Activated naive CD4-positive, alpha-beta T cell (primary cell): ENCODE measurements at places on chromosomes 11 and 22.
A peak's percentile ranks its signal among the peaks of the same experiment; 100 is the strongest.

DNA sequence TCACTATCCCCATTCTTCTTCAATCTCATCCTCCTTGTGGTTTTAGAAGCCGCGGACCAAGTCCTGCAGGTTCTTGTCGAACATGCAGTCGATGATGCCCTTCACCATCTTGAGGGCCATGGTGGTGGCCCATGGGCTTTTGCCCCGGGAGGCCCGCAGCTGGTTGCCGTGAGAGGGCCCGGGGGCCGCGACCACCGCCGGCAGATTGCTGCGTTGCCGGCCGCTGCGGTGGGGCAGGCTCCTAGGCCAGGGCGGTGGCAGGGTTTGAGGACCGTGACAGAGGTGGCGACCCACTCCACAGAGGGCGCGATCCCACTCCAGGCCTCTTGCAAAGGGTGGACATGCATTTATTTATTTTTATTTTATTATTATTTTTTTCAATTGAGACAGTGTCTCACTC is 67.0 kb downstream of the APOL5 start:
- DNase-seq, result no peak

- DNase-seq, result no peak
Measured at GRCh38 chr22:48393885-48394284, 1433.8 kb downstream of the BRD1 start.

GRCh38 chr11:123377355-123377754 is 52.7 kb upstream of the GRAMD1B start:
- DNase-seq, result no peak

GRCh38 chr22:36862251-36863242 is 1.7 kb downstream of the NCF4 start:
- DNase-seq, result no peak

DNA sequence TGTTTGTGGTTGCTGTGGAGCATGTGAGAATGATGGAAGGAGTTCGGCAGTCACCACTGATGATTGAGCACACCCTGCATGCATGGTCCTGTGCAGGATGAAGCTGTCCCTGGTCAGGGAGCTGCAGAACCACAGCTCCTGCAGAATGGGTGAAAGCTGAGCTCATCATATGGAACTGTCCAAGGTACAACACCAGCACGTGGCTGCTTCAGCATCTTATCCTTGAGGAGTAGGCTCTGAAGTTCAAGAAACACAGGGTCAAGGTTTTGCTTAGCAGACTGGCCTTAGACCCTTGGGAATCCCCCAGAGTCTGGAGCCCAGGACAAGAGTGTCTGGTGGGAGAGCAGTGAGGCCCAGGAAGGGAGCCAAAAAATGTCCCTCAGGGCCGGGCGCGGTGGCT is 182.4 kb upstream of the LARGE1 start:
- DNase-seq, result no peak

- DNase-seq, result peak; percentile 22
Measured at GRCh38 chr22:35540595-35541253, at the start of gene RASD2. Gene RASD2, plus strand, starts transcription at chr22:35540831. Its CDS starts 5,979 bp downstream, at chr22:35546810.

DNA sequence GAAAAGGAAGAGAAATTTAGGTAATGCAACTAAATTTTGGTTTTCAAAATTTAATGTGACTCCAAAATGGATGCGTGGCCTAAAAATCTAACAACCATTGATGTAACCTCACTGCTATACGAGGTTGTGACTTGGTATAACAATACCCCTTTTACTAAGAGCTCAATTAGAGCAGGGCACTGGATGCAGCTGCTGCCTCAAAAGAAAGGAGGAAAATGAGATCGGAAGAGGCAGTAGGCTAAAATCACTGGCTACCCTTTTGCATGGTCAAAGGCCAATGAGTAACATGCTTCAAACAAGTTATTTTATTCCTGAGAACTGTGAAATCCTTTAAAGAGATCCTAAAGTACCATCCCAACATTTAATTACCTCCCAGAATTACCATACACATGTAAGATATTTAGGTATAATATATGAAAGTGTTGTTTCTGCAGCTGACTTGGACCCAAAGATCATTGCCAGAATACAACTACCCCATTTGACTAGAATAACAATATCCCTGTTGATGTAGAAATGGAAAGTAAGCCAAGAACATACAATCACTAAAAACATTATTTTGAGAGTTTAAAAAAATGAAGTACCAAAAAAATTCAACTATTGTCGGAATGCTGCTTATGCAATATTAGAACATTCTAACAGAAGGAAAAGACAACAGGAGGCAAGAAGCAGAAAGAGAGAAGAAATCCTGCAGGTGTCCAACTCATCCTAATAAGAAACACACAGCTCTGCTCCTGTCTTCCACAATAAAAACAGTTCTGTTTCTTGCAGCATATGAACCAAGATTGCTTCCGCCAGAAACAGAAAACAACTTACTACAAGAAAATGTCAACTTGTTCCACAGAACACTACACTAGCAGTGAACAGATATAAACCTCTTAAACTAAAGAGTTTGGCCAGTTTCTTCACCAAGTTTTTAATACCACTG is 15.0 kb downstream of the SIK3 start:
- no peak for DNase-seq

DNA sequence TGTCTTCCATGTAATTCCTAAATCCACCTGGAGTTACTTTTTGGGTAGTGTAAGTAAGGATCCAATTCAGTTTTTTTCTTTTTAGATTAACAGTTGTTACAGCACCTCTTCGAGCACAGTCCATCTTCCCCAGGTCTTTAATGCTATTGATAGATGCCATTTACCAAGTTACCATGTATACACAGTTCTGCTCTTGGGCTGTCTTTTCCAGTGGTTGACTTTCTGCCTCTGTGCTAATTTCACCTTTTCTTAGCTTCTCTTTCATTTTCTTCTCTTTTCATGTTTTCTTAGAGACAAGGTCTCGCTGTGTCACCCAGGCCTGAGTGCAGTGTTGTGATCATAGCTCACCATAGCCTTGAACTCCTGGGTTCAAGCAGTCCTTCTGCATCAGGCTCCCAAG is 12.0 kb downstream of the ATXN10 start:
- DNase-seq, result no peak

GRCh38 chr11:36002196-36002595 is 58.3 kb downstream of the LDLRAD3 start:
- DNase-seq, result no peak

GRCh38 chr11:62088331-62088933 is 35.4 kb upstream of the INCENP start:
- DNase-seq, result no peak

DNA sequence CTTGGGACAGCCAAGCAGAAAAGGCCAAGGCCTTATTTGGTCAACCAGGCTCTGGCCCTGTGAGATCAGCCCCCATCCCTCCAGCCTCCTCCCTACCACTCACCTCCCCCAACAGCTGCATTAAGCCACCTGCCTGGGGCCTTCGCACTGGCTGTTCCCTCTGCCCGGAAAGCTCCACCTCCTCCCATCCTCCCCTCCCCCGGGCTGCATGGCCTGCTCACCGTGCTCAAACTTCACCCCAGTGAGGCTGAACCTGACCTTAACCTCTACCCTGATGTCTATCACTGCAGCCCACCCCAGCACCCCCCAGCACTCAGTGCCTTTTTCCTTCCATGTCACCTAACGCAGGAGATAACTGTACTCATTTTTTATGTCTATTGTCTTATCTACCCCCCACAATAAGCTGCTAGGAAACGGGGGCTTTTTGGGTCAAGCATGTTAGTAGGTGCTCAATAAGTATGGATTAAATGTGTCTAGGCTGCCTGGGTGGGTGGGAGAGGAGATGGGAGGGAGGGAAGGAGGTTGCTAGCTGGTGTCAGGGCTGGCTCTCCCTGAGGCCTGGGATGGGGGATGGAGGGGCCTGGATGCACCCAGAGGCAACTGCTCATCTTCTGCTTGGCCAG is 912 bp downstream of the PTPRCAP start:
- DNase-seq, result peak; percentile 55

- DNase-seq, result no peak
Measured at GRCh38 chr22:30598986-30599385, 7.3 kb upstream of the PES1 start.

DNA sequence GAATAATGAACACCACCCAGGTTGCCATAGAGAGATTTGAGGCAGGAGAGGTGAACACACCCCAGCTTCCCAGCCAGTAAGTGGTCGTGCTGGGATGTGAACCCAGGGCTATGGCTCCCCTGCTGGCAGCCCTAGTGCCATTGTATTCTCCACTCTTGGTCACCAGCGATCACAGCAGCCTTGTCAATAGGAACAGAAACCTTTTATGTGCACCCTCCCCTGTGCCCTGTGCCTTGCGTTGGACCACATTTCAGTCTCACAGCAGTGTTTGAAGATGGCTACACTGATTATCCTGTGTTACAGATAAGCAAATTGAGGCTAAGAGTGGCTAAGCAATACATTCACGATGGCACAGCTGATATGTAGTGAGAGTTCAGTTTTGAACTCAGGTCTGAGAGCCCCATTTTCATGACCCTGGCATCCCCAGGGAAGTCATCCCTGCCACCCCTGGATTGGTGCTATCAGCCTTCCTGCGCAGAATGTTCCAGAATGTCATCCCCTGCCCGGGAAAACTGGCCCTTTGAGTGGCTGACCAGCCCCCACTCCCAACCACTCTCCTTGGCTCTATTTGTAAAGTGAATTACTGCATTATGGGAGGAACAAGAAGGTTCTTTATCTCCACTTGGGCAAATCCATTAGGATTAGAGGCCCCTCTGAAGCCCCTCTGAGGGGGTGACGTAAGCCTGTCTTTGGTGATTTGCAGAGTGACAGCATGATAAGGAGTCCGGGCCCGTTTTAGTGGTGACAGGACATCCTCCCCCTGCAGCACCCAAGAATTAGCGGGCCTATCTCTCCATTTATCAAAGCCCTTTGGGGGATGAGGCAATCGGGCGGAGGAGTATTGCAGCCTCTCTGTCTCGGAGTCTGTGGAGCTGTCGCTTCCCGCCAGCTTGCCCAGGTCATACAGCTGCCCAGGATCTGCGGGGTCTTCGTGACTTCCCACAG is 30.9 kb downstream of the SMIM38 start:
- DNase-seq, result no peak

GRCh38 chr11:15618583-15619032 is 503.9 kb downstream of the INSC start:
- no peak for DNase-seq

GRCh38 chr11:73229321-73229895 is 11.3 kb downstream of the P2RY2 start:
- DNase-seq, result no peak

DNA sequence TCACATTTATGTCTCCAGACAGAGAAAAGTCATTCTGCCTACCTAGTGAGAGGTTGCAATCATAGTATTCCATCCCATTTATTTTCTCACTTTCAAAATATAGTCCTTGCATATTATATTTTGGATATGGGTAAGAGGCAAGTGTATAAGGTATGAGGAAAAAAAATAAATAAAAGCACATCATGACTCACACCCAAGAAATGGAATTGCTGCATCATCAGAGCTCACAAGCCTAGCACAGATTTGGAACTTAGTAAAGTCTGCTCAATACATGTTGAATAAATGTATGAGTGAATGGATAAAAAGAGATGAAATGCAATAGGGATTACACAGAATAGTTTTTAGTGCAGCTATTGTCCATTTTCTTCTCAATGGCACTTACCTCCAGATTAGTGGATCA is 2.5 kb upstream of the OR51G1 start:
- DNase-seq, result no peak

DNA sequence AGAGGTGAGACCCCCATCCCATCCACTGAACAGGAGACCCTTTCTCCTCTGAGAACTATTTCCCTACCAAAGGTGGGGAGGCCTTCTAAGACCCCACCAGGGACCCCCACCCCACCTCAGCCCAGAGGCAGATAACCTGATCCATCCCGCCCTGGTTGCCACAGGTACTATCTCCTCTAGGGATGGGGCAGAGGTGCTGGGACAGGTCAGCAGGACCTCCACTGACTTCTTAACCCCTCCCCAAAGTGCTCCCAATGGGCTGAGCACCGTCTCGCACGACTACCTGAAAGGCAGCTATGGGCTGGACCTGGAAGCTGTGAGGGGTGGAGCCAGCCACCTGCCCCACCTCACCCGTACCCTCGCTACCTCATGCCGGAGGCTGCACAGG is 4.3 kb downstream of the INPPL1 start:
- DNase-seq, result no peak

DNA sequence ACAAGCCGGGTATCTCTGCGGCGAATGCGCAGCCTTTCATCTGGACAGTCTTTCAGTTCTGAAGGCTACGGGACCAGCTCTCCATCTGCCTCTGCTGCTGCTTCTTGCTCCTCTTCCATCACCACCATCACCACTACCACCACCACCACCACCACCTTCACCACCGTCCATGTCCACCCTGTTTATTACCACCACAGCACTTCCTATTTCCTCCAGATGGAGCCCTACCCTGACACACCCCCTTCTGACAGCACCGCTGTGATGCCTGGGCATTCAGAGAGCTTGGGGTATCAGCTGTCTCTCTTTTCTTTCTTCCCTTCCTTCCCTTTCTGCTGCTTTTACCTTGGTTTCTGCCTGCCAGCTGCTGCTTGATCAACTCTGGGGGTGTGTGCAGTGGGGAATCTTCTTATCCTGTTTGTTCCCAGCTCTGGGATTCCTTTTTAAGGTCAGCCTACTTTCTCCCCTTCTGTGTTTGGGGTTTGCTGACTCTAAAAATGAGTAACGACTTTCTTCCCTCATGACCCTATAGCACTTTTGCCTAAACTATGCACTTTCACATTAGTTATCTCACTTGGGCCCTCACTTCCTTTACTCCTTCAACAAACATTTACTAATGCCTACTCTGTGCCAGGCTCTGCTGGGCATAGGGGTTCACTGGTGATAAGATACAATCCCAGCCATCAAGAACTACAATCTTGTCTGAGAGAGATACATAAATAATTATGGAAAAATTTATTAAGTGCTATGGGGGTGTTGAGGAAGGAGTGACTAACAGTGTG is 7.8 kb upstream of the RRM1 start:
- no peak for DNase-seq

DNA sequence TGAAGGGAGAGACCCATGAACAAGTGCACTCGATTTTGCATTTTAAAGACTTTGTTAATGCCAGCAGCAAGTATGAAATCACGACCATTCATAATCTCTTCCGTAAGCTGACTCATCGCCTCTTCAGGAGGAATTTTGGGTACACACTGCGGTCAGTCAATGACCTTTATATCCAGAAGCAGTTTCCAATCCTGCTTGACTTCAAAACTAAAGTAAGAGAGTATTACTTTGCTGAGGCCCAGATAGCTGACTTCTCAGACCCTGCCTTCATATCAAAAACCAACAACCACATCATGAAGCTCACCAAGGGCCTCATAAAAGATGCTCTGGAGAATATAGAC is 5.9 kb downstream of the SERPIND1 start:
- DNase-seq, result no peak

DNA sequence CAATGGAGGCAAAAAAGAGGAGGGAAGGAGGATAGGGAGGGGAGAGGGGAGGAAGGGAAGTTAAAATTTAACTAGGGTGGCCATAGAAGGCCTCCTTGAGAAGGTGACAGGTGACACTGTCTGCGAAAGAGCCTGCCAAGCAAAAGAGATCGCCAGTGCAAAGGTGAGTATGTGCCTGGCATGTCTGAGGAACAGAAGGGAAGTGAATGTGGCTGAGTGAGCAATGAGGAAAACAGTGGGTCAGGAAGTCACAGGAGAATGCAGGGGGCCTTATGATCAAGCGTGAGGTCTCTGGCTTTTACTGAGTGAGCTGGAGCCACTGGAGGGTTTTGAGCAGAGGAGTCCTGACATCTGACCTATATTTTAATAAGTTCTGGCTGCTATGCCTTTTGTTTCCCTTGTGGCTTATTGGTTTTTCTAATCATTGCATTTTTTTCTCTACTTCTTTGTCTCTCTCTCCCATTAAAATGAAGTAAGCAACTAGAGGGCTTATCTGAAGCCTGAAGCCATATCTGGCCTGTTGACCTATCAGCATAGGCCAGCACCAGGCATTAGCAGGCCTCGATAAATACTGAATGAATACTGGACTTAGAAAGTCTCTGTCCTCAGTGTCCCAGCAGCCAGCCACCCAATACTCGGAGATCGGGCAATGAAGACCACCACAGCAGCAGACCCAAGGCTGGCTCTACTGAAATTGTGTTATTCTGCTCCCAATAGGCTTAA is 5.6 kb downstream of the AP1B1 start:
- no peak for DNase-seq
